ENCODE measurements at places on chromosomes 2 and 18.

GRCh38 chr2:158009399-158009798, 92.3 kb upstream of the UPP2 start:
- no peak for DNase-seq

DNA sequence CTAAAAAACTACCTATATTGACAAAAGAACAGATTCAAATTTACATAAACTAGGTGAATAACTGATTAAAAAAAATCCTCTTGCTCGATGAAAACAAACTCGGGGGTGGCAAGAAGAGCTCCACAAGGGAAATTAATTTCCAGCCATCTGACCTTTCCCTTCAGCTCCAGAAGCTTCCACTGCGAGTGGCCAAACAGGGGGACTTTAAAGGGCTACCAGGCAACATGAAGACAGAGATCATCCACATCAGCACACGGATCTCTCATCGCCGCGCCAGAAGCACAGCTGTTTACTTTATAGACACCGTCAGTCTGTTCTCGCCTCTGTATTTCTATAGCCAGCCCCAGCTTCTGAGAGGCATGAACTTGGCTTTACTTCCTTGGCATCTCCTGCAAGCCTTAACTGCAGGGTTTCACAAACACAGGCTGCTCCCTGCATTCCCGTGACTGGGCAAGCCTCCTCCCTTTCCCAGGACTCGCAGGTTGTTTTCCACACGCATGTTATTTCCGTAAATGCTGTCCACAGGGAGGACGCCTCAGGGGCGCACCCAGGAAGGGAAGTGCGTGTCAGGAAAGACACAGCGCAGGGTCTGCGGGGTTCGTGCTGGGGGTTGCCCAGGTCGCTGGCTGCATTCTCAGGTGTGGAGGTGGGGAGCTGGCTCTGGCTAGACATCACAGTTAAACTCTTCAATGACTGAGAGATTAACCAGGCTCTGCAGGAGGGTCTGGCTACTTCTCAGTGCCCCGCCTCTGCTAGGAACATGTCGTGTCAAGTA, 85.0 kb downstream of the USP40 start:
- peak; percentile 15 for DNase-seq

DNA sequence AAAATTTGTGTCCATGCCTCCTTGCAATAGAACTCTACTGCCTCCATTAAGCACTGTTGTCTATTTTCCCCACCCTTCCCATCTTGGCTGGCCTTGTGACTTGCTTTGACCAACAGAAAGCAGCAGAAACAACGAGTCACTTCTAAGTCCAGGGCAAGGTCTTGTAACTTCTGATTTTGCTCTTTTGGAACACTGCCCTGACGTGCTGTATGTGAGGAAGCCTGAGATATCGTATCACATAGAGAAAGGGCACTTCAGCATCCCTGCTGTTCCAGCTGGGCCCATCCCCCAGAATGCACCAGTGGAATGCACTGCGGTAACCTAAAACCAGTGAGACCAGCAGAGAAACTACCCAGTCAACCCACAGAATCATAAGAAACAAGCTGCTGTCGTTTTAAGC, 28.1 kb downstream of the NCKAP1 start:
- DNase-seq, result peak; percentile 15

DNA sequence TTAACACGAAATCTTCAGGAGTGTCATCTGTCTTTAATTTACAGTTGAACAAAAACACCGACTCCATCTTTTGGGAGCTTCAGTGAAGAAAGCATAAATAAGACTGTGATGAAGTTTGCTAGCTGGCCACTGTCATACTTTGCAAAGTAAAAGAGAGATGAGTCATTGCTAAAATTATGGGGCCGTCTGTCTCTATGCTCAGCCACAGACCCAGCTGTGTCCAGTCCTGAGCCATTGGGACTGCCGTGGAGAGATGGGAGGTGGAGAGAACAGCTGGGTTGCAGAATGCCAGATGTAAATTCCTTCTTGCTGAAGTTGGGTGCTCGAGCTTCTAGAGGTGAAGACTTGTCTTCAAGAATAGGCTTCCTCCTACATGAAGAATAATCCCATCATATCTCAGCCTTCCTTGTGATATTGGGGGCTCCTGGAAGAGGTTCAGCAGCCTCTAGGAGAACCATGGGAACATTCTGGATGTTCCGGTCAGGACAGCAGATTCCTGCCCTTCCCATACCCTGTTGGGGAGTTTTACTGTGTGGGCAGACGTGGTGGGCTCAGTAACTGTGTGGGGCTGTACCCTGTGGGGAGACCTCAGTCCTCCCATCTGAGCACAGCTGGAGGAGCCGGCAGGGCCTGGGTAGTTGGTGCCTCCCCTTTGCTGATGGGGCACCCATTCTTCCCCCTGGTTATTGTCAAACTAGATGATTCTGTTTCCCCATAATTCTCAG, 71.1 kb downstream of the LDLRAD4 start:
- no peak for DNase-seq

All from D341Med (cell line).